ENCODE measurements at places on chromosomes 13 and 19.

GRCh38 chr13:37602733-37603381, 4.3 kb upstream of the POSTN start:
- peak; percentile 25 for DNase-seq

GRCh38 chr13:50646070-50646469, 197.4 kb downstream of the DLEU7 start:
- no peak for DNase-seq

DNA sequence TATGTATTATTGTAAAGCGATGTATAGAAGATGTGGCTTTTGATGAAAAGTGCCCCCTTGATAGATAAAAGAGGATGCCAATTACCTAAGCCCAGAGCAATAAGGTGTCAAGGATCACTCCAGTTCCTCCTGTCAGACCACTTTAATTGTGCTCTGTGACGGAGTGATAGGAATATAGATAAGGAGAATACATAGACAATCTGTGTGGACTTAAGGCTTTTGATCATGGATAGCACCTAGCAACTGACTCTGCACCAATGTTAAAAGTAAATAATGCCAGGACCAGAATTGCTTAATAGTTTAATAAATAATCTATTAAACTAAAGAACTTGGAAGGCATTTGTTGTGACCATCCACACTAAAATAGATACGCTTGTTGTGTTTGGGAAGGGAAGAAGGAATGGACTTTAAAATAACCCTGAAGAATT, 390.7 kb upstream of the ARGLU1 start:
- DNase-seq: no peak

DNA sequence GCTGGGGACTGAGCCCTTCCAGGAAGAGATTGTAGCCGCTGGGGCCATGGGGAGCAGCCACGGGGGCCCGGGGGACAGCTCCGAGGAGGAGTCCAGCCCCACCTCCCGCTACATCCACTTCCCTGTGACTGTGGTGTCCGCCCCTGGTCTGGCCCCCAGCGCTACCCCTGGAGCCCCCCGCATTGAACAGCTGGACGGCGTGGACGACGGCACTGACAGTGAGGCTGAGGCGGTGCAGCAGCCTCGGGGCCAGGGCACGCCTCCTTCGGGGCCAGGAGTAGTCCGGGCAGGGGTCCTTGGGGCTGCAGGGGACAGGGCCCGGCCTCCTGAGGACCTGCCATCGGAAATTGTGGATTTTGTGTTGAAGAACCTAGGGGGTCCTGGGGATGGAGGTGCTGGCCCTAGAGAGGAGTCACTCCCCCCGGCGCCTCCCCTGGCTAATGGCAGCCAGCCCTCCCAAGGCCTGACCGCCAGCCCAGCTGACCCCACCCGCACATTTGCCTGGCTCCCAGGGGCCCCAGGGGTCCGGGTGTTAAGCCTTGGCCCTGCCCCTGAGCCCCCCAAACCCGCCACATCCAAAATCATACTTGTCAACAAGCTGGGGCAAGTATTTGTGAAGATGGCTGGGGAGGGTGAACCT, 9.6 kb downstream of the IGFLR1 start:
- no peak for DNase-seq

DNA sequence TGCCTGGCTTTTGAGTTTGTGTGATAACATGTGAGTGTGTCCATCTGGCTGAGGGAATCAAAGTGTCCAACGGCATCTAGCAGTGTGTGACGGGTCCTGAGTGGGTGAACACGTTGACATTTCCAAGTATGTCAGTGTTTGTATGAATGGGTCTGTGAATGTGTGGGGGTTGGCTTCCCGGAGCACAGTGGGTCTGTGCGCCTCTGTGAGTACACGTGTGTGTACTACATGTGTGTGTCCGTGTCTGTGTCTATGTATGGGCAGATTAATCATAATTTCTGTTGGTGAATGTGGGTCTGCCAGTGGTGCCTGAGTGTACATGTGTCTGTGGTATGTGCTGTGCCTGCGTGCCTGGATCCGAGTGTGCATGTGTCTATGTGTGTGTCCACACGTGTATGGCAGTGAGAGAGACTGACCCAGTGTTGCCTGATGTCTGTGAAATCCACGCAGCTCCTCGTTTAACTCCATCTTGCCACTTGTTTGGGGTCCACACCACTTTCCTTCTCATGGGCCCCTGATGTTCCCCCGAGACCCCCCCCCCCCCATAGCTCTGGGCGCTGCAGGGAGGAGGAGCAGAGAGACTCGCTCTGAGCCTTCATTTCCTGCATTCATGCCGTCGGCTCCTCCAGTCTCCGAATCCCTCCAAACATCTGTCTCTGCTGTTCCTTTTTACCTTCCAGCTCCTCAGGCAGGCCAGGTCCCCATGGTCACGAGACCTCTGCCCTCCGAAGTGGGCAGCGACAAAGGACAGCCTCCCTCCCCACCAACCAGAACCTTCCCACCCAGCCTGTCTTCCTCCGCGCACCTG, 5.3 kb downstream of the CCDC8 start:
- DNase-seq: no peak

GRCh38 chr19:19687090-19687489, 18.5 kb downstream of the ZNF101 start:
- DNase-seq: no peak

- no peak for DNase-seq
Observed at GRCh38 chr19:3682741-3683404, 17.4 kb downstream of the PIP5K1C start.

DNA sequence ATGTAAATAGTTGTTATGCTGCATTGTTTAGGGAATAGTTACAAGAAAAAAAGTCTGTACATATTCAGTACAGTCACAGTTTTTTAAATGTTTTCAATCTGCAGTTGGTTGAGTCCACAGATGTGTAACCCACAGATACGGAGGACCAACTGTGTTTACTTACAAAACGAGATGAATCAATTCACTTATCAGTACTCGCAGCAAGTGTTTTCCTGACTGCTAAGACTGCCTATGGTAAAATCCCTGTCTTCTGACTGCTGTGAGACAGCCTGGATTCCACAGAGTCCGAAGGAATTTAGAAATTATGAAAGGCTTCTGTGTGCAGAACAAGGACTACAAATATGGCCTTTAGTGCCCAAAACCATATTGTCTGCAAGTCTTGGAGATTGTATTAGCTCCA, 45.7 kb upstream of the C1QTNF9 start:
- DNase-seq: peak; percentile 35

GRCh38 chr13:32720026-32720425, 133.8 kb downstream of the PDS5B start:
- DNase-seq: peak; percentile 6

GRCh38 chr19:10193790-10194499, 808 bp downstream of the DNMT1 start:
- peak; percentile 63 for DNase-seq

DNA sequence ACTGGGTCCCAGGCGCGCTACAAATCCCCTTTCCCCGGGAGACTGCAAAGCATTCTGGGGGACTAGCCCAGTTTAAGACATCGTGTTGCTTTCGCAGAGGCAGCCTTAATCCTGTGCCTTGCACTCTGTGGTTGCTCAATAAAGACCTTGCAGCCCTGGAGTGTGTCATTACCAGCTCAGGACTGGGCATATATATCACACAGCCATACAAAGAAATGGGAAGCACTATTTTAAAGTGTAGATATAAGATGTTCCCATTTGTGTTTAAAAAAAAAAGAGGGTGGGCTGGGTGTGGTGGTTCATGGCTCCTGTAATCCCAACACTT, 11.1 kb downstream of the NAPA start:
- no peak for DNase-seq

GRCh38 chr19:35629332-35629633, 447 bp downstream of the RBM42 start:
- DNase-seq: no peak

- peak; percentile 35 for DNase-seq
Observed at GRCh38 chr13:49395451-49395865, 48.4 kb downstream of the CAB39L start.

- DNase-seq: peak; percentile 71
Observed at GRCh38 chr19:459724-460511, 915 bp downstream of the SHC2 start.

DNA sequence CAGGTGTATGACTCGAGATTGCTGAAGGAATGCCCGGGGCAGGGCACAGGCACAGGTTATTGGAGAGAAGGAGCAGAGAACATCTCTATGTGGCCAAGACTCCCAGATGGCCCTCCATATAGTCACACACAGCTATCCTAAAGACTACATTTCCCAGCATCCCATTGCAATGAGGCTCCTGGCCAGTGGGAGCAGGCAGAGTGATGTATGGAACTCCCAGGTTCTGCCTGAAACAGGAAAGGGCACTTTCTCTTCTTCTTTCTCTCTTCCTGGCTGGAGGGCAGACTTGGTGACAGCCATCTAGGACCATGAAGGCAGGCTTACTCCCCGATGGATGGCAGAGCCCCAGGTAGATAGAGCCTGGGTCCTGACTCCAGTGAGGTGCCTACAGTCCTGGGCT, 13.5 kb downstream of the PPP1R13L start:
- DNase-seq: no peak

GRCh38 chr19:2248136-2249009, 750 bp upstream of the AMH start:
- DNase-seq: no peak

DNA sequence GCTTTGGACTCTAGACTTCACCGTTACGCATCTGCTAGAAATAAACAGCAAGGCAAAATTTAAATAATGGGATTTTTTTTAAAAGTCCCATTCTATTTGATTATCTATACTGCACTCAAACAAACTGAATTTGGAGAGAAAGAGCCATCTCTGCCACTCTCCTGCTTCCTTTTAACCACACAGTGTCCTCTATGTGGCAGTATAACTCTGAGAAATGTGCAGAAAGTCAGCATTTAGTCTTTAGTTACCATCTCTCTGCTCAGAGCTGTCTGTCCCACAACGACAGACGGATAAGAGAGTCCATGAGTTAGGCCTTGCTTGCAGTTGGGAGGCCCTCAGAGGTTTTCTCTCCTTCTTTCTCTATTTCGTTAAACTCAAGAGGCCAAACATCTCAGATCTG, 21.2 kb downstream of the CCNA1 start:
- DNase-seq: no peak

DNA sequence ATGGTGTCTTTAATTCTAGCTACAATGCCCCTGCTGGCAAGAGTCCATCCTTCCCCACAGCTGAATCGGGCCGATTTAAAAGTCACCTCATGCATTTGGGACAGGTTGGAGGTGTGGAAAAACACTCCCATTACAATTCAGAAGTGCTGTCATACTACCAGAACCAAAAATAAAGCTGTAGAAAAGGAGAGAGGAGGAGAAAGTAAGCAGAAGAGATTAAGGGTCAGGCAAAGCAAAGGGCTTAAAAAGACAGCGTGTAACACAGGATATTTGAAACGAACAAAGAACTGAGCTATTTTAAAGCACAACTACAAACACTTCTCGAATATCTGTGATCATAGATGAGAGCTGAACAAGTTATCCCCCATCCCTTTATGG, 90.4 kb downstream of the FGF14 start:
- DNase-seq: no peak

GRCh38 chr13:76861859-76862258, 24.3 kb downstream of the KCTD12 start:
- DNase-seq: no peak

GRCh38 chr13:52359534-52359933, 46.4 kb downstream of the THSD1 start:
- peak; percentile 45 for DNase-seq

GRCh38 chr13:114196629-114197028, 17.6 kb downstream of the CFAP97D2 start:
- no peak for DNase-seq

DNA sequence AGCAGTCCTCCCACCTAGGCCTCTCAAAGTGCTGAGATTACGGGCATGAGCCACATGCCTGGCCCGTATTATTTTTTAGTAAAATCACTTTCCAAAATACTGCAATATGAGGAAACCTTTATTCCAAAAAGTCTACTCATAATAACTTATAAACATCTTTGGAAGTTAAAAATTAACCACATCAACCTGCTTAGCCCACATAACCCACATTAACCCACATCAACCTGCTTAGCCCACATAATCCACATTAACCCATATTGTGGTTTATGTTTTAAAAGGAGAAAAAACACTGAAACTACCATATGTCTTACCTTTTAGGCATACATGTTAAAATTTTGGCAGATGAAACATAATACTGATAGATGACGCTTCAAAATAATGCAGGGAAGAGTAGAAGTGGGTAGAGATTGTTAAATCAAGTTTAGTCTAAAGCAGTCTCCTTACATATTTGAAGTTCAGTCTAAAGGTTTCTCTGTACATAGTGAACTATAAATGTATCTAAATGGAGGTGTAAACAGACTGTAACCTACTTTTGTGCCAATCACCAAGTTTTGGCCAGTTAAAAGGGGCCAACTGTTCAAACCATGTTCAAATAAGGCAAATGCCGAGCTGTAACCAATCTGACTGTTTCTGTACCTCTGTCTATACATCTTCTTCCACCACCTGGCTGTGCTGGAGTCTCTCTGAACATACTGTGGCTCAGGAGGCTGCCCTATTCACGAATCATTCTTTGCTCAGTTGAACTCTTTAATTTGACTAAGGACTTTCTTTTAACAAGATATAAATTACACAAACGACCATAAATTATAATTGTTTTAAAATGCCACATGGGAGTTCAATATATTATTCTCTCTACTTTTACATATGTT, 14.5 kb downstream of the KPNA3 start:
- no peak for DNase-seq

GRCh38 chr19:31499281-31500196, 150.3 kb upstream of the TSHZ3 start:
- DNase-seq: no peak

All from GM03348 (cell line).